ENCODE measurements at places on chromosomes 2 and 18. TPM values are rescaled to one million over a fixed set of nuclear protein-coding genes. Genes with fewer than 3 reads are reported as not detected.

FLACC1 gene
- 0.98 TPM for total RNA-seq

AFF3 gene
- total RNA-seq, result 0.09 TPM

ALK gene
- total RNA-seq, result not detected

IL36G gene
- not detected for total RNA-seq

AQP12A gene
- not detected for total RNA-seq

PPP1R1C gene
- not detected for total RNA-seq

VAMP5 gene
- 88.4 TPM for total RNA-seq

VWA3B gene
- total RNA-seq, result not detected

HRH4 gene
- total RNA-seq, result not detected

CNTNAP5 gene
- total RNA-seq, result not detected

- DNase-seq, result no peak
These were observed 97.9 kb upstream of the KLHL29 start for GRCh38 chr2:23286758-23287704.

- no peak for DNase-seq
These were observed 528.8 kb downstream of the CPS1 start for GRCh38 chr2:211085056-211085680.

DNA sequence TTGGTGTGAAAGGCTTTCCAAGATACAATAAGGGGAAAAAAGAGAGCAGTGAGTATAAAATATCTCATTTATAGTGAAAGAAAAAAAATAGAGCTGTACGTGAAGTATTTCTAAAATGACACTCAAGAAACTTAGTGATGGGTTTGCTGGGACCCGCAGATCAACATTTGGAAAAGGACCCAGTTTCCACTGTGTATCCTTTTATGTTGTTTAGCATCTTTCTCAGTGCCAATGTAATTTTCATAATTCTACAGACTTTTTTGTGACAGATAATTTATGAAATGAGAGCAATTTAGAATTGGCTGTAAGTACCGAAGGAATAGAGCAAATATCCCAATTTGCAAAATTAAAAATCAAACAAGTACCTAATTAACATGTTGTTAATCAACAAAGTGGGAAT is 116.9 kb downstream of the SH3BP4 start:
- no peak for DNase-seq

DNA sequence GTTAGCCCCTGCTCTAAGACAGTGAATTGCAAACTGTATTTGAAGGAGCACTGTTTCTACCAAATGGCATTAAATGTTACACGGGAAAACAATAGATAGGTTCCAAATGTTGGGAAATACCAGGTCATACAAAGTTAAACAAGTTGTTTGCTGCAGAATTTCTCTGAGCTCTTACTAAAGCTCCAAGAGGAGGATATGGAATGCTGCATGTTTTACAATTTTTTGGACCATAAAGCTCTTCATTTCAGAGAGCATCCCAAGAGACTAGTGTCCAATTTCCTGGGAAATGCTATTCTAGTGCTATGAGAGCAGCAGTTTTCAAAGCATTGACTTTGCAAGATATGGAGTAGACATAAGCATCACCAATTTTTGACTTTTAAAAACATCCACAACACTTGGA is 155.6 kb upstream of the CCDC68 start:
- DNase-seq, result no peak

GRCh38 chr2:42043789-42044394 is 3.9 kb upstream of the PKDCC start:
- DNase-seq, result no peak

DNA sequence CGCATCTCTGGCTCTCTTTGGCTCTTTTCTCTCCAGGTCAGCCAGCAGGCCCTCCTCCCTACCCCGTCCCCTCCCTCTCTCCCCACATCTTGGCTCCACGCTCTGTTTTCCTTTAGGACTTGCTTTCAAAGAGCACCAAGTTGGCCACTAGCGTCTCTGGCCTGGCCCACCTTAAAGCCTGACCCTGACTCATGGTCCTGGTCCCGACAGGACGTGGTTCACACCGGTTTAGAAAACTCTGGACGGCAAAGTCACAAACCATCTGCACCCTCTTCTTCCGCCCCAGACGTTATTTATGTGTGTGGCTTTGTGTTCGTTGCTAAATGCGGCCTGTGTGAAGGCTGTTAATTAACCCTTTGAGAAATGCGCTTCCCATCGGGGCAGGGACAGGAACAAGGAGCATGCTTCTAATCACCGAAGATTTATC is 169.0 kb upstream of the HAAO start:
- DNase-seq, result no peak

DNA sequence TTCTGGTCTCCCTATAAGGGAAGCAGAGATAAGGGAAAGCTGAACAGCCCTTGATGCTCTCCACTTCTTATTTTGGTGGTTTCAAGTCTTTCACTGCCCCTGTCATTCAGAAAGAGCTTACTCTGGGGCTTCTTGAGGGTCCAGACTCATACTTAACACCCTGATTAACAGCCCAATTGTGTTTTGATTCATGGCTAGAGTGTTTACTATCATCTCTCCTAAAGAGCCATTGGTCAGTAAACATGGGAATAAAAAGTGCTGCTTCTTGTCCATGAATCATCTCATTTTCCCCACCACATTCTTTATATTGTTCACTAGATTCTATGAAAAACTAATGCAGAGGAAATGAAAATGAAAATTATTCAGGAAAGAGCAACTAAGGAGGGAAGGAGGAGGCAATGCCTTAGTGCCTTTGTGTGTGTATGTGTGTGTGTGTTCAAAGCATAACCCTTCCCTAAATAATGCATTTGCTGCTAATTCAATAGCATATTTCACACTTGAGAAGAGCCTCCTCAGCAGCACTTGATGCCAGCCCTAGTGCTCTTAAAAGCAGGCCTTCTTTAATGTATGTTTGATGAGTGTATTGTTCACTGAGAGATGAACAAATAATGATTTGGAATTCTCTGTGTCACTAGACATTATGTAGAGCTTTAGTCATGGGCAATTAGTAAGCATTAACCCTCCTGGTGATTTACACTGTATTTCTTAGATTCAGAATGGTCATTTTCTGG is 63.5 kb downstream of the DCC start:
- DNase-seq, result no peak

GRCh38 chr2:14633461-14634181 is 1.1 kb downstream of the LRATD1 start:
- DNase-seq, result no peak

- DNase-seq, result no peak
These were observed 27.6 kb upstream of the STAT1 start for GRCh38 chr2:191041418-191042161.

DNA sequence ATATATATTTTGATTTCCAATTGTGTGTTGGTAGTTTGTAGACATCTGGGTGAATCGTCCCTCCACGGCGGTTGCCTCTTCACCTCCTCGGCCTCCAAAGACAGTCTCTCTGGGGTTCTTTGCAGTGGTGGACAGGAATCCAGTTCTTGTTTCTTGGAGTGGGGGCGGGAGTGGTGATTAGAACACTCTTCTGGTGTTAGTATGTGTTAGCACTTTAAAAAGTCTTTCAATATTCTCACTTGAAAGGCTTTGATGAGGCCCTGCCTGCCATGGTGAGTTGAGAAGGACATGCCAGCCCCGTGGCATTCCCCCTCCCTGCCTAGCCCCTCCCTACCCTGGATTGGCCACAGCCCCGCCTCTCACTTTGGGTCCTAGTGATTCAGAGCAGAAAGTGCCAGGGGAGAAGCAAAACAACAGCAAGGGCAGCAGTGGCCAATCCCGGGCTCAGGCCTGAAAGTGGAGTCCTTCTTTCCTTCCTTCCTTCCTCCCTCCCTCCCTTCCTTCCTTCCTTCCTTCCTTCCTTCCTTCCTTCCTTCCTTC is 316.8 kb upstream of the HS6ST1 start:
- DNase-seq, result peak; percentile 14

DNA sequence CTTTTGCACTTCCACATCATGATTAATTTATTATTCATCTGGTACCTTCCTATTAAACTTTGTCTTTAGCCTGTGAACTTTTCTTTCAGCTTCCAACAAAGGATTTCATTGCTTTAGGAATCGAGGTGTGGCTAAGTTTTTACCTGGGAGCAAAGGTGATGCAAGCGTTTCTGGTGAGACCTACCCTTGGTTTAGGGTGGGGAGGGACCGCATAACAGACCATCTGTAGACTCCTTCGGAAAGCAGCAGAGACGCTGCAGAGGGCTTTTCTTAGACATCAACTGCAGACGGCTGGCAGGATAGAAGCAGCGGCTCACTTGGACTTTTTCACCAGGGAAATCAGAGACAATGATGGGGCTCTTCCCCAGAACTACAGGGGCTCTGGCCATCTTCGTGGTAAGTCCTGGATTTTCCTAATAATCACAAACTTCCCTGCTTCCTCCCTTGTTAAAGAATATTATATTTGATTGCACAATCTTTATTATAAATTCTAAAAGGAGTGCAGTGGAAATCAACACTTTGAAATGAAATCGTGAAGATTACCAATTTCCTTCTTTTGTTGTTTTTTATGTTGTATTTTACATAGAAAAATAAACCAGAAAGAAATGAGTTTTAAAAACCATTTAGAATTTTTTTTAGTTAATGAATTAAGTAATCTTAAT is at the start of gene DSG3:
Gene DSG3 (plus strand): TSS at position 212 of the 662 bp plus-strand sequence. CDS start 137 bp downstream, at position 349.
- no peak for DNase-seq

DNA sequence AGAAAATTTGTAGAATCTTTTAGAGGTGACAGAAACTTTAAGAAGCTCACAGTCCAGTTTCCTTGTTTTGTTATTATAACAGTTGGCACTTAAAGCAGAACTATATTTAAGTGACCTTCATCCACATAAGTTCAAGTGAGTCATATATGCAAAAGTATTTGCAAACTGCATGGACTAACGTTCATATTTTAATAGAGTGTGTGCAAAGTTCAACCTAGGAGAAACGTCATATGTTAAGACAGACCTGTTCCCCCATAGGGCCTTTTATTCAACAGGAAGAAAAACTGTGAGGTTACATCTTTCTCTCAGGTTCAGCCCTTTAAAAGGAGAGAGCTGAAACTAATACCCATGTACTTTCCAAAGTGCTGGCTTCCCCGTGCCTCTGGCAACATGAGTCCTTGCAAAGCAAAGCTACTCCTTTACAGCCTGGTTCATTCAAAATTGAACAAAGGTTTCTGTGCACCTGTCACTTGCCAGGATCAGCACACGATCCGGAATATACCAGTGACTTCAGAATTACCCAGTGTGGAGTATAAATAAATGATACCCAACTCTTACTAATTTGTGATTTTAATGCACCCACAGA is 280.0 kb upstream of the RAB12 start:
- DNase-seq, result no peak

DNA sequence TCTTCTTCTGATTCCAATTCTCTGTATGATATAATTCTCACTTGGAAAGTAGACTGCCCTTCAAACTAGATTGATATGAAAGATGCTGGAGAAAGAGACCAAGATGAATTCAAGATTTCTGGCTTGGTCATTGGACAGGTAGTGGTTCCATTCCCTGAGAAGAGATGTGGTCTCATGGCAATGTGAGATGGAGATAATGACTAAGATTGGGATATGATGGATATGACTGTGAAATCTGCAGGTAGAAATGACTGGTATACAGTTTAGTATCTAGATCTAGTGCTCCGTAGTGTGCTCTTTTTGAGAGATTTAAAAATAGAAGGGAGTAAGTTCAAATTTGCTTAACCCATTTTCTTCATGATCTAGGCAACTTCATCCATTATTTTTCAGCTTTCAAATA is 425.4 kb upstream of the TRIB2 start:
- no peak for DNase-seq

DNA sequence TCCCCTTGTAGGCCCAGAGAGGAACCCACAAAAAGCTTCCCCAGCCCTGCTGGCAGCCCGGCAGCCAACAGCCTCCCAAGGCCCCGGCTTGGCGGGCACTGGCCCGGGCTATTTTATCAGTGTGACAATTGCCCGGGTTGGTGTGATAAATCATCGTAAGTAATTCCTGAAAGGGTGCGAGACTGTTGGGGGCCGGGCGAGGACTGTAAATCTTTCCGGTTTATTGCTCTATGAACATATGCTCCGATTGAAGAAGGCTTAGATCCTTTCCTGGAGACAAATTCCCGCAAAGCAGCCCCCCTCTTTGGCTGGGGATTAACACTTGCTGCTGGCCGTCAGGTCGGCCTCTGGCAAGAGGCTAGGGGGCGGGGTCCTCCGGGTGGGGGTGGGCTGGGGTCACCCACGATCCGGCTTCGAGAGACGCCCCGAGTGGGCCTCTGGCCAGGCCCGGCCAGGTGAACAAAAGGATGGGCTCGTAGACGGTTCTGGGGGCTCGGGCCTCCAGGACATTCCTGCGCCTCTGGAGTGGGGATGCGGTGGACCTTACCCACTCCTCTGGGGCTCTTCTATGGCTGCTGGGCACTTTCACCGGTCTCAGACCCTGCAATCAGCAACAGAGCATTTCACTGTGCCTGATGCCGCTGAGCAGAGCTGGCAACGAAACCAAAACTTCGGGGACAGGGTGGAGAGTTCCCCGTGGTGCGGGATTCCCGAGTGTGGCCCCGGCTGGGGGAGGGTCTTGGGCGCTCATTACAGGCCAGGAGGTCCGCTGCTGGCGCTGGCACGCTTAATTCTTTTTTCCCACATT is 2.0 kb downstream of the HOXD3 start:
- no peak for DNase-seq

GRCh38 chr2:240455272-240455646 is 19.8 kb downstream of the GPC1 start:
- no peak for DNase-seq

DNA sequence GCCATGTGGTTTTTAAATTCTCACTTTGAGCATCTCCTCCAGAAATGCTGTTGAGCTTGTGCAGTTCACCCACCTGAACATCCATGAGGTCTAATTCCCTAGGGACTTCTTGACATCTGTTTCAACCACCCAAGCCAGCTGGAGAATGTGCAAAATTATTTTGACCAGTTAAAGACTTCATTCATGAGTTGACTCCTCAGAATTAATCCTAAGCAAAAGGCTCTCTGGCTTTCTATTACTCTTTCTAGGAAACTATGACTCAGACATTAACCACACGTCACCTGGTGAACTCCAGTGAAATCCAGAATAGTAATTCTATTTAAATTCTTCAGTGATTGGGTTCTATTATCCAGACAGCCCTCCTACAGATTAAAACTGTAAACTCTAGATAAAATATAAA is 247.5 kb downstream of the NBAS start:
- DNase-seq, result no peak

GRCh38 chr2:194735837-194736542 is 921.0 kb upstream of the SLC39A10 start:
- DNase-seq, result no peak

DNA sequence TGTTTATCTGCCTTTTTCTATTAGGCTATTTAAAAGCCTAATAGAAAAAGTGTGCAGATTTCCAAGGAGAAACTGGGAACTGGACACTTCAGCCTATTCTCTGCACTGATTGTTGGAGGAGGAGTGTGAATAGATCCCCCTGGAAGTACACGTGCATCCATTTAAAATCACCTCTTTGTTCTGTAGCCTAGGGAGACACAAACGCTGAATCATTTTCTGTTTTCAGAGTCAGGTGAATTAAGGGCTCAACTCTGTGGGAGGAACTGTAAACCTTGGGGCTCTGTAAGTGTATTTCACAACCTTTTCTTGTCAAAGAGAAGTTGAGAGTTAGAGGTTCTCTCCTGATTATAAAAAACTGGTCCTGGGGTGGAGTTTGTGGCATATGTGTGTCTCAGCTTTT is 159.7 kb downstream of the SPAG16 start:
- no peak for DNase-seq

GRCh38 chr2:191738667-191739066 is 60.7 kb downstream of the NABP1 start:
- DNase-seq, result no peak

GRCh38 chr18:12571630-12572029 is 86.3 kb downstream of the SPIRE1 start:
- no peak for DNase-seq

All from activated CD8-positive, alpha-beta memory T cell treated with anti-CD3 and anti-CD28 coated beads, Interleukin-2, amount 10 ng/mL, durations not matched to agents 7 days and 5 days (primary cell).